Activated CD4-positive, alpha-beta T cell treated with anti-CD3 and anti-CD28 coated beads, Interleukin-2, amount 50 U/mL, for 48 hours (primary cell): ENCODE measurements at places on chromosomes 11 and 22.

DNA sequence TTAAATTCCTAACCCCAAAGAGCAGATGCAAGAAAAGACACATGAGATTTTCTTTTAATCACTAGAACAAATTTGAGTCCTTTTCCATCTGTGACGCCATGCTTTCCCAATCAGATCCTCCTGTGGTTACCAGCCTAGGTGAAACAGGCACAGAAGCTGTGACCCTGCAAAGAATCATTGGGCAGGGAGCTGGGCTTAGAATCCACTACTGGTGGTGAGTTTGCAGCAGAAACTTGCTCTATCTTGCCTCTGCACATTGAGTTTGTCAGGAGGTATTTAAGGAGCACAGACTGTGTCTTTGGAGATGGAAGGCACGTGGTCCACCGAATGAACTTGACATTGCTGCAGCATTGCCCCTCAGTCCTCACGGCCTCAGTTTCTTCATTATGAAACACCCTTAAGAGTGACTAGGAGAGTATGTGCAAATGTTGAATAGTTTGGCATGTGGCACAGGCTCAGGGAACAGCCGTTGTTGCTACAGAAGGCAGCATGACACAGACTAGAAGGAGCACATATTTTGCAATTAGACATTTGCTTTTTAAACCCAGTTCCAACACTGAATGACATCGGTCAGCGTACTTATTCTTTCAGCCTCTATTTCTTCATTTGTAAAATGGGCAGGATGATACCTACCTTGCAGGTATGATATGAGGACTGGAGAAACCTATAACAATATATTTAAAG, 127.6 kb downstream of the DBX1 start:
- DNase-seq, result no peak

GRCh38 chr11:102287964-102288724, 29.1 kb upstream of the BIRC3 start:
- peak; percentile 28 for DNase-seq

GRCh38 chr11:68262544-68262827, 9.3 kb downstream of the C11orf24 start:
- no peak for DNase-seq

GRCh38 chr11:64591257-64592233, 525 bp downstream of the SLC22A12 start:
- no peak for DNase-seq

DNA sequence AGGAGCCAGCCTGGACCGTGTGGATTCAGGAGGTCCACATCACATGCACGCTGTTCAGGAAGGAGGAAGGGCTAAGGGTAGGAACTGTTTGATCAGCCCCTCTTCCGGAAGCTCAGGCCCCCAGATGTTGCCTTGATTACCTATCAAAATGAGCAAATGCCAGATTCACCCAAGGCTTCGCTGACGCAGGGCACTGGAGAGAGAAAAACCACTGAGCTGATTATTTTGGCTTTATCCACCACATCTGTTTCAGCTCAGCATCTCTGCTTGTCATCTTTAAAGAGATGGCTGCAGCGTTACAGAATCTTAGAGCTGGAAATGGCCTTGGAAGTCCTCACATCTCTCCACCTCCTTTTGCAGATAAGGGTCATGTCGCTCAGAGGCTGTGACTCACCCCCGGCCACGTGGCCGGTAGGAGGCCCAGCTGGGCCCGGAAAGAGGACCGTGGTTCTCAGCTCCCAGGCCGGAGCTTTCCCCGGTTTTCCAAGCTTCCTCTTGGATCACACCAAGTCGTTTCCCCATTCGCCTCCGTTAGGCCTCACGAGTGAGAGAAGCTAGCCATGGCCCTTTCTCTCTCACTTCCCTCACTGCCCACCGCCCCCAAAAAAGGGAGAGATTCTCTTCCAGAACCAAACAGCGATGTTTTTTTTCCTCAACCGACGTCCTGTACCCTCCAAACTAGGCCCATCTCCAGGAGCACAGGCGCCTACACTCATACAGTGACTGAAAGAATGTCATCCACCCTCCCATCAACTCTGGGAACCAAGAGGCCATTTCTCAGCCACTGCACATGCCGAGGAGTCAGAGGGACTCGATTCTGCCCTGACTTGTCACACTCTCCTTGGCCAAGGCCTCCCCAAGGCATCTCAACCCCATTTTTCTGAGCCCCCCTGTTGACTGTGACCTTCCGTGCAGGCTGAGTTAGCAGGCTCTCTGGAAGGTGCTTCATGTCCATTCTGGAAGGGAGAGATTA, 37.6 kb downstream of the LIF start:
- DNase-seq, result no peak
